ENCODE measurements at places on chromosomes 6 and 20.
A peak's percentile ranks its signal among the peaks of the same experiment; 100 is the strongest.

DNA sequence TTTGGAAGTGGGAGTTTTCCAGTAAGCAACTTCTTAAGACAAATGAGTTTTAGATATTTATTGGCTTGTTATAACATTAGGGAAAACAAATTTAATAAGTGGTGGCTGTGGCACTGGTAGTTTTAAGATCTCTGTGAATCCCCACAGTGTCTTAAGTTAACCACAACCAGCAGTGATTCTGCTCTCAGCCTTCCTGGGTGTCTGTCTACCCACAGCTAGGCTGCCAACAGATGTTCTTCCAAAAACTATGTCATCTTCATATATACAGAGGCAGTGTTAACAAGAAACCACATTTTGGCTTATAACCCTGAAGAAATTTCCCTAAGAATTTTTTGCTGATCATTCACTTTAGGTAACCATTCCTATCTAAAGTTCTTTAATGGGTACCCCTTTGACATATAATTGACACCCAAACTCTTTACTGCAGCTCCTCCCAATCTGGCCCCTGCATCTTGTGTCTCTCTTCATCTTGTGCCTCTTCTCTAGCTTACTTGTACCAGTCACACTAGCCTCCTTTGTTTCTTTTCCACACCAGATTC is 52.7 kb downstream of the TOP1 start:
- DNase-seq: no peak

DNA sequence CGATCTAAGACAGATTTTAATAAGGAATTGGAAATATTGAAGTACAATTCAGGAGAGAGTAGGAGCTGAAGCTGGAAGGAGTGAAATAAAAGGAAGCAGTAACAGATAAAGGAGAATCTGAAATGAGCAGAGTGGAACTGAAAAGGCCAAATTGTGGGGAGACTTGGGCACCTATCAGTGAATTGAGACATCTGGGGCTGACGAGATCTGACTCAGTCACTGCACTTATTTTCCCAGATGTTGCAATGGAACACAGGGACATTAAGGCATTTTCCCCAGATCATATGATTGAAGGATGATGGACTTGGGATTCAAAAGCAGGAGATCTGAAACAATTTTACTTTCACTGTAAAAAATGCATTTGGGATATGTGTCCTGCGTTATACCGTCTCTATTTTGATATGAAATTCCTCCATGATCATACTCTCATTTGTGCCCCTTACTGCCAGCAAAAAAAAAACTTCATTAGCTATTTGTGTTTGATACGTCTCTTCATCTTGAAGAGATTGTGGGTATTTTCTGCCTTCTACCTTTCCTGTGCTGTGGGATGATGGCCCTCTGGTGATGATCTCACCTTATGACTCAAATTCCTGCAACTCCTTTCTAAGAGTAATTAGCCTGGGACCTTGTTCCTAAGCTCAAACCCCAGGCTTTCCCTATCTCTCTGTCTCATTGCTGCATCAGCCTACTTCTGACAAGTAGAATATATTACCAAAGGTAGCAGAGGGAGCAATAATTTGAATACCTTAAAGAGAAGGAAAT is 278.5 kb upstream of the MAN1A1 start:
- DNase-seq: peak; percentile 16

DNA sequence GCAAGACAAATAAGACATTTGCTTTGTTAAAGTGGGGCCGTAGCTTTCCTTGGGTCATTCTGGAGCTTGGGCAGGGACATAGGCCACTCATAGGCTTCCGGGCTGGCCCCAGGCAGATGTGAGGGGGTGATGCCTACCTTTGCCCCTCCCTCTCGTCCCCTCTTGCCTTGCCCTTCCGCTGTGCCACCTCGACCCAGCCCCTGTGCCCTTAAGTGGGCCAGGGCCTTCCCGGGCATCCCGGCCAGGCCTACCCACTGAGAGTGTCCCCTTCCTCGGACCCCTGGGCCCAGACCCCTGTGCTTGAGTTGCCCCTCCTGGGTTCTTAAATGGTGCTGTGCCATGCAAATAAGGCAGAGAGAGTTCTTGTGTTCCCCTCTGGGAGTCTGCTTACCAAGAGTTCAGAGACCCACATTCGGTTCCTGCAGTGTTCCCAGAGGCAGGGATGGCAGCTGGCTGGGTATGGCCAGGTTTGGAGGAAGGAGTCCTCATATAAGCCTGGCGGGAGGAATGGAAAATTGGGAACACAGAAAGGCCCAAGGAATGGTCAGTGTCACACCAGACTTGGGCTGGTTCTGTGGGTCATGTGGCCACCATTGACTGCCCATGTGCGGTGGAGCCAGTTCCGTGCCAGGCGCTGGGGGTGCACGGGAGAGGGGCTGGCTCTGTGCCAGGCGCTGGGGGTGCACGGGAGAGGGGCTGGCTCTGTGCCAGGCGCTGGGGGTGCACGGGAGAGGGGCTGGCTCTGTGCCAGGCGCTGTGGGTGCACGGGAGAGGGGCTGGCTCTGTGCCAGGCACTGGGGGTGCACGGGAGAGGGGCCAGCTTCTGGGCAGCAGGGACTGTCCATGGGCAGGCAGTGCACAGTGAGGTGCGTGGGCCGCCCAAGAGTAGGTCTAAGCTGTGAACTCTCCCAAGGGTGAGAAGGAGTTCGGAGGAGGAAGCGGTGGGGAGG is 173.5 kb upstream of the SNX9 start:
- no peak for DNase-seq

DNA sequence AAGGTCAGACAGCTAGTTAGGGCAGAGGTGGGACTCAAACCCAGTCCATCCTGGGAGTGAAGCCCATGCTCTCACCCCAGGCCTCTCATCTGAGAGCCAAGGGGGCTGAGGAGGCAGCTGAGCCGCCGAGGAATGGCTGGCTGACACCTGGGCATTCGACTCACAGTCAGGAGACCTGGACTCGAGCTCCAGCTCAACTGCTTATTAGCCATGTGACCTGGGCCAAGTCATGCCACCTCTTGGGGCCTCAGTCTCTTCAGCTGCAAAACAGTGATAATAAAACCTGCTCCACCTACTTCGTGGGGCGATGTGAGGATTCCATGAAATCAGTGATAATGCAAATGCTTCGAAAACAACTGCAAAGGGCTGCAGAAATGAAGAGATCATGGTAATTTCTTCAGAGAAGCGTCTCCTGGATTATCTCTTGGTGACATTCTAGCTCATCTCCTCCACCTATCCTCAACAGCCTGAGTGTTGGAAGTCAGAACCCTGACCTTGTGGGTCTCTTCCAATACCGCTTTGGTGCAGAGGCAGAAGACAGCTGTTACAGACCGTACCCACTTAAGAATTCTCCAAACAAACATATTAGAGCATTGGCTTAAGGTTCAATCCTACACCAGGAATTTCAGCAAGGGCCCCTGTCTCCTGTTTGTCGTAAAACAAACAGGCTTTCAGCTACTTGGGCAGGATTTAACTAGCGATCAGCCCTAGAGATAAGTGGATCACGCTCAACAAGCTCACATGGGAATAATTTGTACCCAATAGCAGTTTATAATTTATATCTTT is 60.0 kb upstream of the PIM1 start:
- no peak for DNase-seq

GRCh38 chr6:137728386-137729349 is 138.4 kb upstream of the TNFAIP3 start:
- DNase-seq: peak; percentile 89

DNA sequence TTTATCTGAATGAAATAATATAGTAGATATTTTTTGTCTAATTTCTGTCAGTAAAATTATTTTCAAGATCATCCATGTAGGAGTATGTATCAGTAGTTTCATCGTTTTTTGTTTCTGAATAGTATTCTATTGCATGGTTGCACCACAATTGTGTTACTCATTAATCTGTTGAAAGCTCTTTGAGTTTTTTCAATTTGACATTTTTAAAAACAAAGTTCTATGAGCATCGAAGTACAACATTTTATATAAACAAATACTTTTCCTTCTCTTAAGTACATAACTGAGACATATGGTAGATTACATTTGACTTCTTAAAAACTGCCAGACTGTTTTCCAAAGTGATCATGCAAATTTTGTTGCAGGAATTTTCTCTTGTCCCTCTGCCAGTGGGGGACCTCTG is 1113.1 kb upstream of the CITED2 start:
- DNase-seq: no peak

- no peak for DNase-seq
These were observed 7.7 kb downstream of the BLTP3A start for GRCh38 chr6:34799547-34799946.

GRCh38 chr20:19074828-19075516 is 137.5 kb upstream of the SLC24A3 start:
- DNase-seq: peak; percentile 24

GRCh38 chr20:36167902-36168503 is 13.5 kb downstream of the EPB41L1 start:
- DNase-seq: no peak

GRCh38 chr6:98824902-98825599 is 9.3 kb upstream of the POU3F2 start:
- DNase-seq: no peak

GRCh38 chr6:45084257-45084656 is 243.9 kb upstream of the RUNX2 start:
- no peak for DNase-seq

GRCh38 chr6:107132330-107132954 is 17.1 kb upstream of the BEND3 start:
- no peak for DNase-seq

DNA sequence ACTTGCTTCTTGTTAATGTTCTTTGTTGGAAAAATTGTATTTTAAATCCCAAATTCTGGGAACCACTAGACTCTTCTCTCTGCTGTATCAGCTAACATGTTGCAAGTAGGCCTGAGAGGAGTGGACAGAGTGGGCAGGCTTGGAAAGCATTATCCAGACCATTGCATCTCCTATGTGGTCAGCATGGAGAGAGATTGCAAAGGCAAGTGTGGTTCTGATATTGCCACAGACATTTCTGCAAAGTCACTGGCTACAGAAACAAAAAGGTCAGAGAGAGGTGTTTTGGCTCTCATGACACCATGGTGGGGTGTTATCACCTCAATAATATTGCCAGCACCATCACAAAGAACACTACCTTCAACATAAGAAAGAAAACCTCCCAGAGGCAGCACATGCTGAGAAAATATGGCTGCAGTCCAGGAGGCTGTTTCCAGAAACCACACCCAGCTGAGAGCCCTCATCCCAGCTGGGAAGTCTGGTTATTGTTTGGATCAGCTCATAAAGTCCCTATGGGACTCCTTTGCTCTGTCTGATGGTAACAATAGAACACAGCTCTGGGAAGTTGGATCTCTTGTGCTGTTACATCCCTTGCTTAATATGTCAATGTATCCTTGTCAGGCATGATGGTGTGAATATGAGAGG is 78.2 kb upstream of the TBX18 start:
- no peak for DNase-seq

DNA sequence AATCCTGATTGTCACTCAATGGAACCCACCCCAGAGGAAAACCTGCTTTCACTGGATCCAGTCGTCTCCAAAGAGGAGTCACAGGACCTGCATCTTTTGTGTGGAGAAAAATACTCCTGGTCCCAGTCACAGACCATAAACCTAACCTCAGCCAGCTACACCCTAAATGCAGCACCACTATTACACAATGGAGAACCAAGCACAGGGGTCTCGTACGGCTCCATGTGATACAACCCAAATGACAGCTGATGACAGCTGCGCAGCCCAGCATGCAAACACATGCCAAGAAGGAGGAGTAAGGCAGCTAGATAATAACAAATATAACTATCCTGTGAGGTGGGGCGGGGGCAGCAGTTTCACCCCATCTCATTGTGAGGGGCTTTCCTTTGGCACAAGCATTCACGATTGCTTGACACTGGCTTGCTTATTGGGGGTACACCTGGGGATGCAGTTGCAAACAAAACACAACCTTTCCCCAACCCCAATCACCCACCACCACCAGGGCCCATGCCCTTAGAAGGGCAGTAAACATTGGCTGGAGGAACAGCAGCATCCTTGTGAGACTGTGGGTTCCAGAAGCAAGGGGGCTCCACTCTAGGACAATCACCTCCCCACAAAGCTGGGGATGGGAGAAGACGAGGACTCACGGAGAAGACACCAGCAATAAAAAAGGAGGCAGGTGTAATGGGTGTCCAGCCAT is 51.5 kb downstream of the TRERF1 start:
- no peak for DNase-seq

DNA sequence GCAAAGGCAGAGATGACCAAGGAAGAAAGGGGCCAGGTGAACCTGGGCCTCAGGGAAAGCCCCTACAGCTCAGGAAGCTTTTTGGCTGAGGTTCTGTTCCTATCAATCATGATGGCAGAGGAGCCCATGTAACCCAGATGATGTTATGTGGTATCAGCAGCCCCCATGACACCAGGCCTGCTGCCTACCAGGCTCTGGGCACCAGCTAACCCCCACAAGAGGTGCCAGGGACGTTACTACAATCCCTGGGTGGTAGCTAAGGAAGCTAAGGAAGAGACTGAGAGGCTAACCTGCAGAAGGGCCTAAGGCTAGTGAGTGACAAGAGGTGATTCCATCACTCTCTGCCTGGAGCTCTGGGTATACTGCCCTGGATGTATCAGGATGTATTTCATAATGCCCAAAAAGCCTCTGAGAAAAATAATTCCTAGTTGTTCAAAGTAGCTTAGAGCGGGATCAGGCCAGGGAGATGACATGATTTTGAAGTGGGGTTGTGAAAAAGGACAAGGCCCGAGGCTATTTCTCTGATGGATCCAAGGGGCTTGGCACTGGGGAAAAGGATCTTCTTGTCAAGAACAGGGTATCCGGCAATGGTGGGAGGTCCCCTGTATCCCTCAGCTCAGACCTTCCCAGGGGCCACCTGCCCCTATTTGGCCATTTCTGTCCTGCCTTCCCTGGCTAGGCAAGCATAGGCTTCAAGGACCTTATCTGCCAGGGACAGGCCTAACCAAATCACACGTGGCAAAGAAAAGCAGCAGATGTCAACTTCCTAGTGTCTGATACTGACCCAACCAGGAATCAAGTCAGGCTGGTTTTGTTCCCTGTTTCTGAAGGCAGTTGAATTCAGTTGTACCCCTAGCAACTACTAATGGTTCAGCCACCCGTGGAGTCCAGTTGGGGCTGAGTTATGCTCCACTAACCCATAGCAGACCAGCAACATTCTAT is 41.3 kb downstream of the PANK2 start:
- no peak for DNase-seq

- no peak for DNase-seq
These were observed 12.7 kb downstream of the DEF6 start for GRCh38 chr6:35310265-35310831.

- no peak for DNase-seq
These were observed 3.3 kb downstream of the BMP2 start for GRCh38 chr20:6770786-6771100.

DNA sequence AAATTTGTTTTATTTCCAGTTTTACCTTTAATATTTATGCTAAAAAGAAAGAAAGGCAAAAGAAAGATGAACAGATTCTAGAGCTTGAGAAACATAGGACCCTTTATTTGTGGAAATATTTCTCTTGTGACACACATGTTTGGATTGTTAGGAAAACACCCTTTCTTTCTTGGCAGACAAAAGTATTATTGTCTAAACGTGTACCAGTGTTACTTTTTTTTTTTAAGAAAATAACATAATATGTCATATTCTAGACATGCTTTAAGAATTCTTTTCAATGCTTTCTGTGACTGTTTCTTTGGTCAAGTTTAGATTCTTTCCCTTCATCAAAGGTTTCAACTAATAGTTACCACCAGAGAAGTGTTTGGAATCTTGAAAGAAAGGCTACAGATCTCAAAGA is 183.4 kb upstream of the CNR1 start:
- no peak for DNase-seq

- DNase-seq: no peak
These were observed 41.0 kb downstream of the STK35 start for GRCh38 chr20:2142649-2143048.

- no peak for DNase-seq
These were observed 14.8 kb upstream of the IP6K3 start for GRCh38 chr6:33761581-33761921.
